ENCODE measurements at places on chromosomes 12 and 14.

- DNase-seq = no peak
These were observed 49.2 kb upstream of the SGPP1 start for GRCh38 chr14:63777024-63777423.

DNA sequence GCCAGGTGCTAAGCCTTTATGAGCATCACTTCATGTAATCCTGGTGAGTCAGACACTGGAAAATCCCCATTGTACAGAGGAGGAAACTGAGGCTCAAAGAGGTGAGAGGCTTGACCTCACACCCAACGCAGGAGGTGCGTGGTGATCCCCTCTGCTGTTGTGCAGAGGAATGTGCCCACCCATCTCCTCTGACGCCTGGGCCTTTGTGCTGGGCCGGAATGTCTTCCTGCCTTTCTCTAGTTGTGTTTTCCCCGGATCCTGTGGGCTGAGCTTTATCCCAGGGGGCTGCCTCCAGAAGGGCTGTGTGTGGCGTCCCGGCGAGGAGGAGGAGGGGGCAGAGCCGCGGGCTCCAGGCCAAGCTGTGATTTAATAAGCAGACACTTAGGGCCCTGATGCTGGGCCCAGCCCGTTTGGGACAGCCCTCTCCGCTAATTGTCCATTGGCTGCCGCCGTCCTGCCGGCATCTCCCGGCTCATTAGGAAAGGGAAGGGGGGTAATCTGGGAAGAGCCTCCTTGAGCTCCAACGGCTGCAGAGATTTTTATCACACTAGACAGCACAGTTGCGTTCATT is 653.6 kb downstream of the MED13L start:
- no peak for DNase-seq

DNA sequence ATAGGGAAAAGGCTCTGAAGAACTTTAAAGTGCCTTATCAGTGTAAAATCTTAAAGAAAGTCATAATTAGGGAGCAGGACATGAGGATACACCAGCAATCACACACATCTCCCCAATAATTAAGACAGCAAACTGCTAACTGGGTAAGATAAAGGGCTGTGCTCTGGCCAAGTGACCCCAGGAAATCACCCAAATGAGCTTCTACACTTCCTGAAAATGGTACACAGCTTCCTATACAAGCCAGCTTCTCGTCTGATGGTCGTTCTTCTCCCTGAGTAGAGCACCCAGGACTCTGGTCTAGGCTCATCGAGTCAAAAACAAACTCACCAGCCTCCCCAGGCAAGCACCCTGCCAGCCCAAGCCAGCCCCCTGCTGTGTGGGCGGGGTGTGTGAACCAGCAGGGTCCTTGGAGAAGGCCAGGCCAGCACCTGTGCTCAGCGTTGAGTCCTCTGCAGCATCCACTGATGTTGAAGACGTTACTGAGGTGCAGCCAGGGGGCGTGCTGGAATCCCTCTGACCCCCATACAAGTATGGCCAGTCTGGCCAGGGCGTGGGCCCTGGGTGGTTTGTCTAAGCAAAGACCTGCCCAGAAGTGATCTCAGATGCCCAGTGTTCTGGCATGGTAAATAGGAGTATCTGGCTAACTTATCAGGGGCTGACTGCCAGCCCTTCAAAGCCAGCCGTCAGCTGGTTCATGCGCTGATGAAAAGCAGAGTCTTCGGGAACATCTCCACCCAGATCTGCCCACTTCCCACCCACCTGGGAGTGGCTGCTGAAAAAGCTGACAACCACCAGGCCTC is 41.4 kb downstream of the ACTN1 start:
- no peak for DNase-seq

DNA sequence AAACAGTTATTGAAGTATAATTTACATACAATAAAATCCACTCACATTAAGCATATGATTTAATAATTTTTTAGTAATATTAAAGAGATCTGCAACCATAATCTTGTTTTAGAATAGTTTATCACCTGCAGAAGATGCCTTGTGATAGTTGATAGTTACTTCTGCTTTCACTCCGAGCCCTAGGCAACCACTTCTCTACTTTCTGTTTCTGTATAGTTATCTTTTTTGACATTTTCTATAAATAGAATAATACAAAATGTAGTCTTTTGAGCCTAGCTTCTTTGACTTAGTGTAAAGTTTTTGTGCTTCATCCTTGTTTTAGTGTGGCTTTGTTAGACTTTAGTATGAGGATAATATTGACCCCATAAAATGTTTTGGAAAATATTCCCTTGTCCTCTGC is 111.0 kb downstream of the MNAT1 start:
- no peak for DNase-seq

DNA sequence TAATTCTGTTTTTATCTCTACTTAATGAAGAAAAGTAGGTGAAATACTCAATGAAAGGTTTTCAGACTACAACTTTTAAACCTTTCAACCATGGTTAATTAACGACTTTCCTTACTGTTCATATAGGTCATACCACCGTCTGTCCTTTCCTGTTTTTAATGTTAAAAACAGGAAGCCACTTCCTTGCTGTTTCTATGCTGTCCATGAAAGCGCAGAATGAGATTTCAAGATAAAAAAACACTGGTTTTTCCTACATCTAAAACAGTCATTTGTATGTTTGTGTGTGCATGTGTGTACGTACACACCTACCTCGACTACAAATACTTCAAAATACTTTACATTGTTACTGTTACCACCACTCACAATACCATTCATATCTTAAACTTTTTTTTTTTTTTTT is 27.3 kb downstream of the SPTLC2 start:
- no peak for DNase-seq

- no peak for DNase-seq
These were observed 3.0 kb downstream of the PLEKHH1 start for GRCh38 chr14:67536087-67536486.

GRCh38 chr14:37697489-37698121 is 102.2 kb downstream of the TTC6 start:
- DNase-seq = no peak

DNA sequence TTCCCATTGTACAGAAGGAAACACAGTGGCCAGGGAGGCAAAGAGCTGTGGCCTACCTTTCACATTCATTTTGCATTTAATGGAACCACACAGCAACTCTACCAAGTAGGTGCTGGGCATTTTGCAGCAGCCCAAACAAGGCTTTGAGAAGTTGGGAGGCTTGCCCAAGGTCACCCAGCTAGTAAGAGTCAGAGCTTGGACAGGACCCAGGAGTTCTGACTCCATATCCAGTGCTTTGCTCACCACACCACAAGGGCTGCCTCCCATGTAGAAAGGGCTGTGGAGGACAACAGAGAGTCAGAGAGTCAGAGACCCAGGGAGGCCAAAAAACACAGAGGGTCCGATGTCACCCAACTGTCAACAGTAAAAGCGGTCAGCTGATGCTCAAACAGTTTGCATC is 400.2 kb downstream of the BCL11B start:
- no peak for DNase-seq

- no peak for DNase-seq
These were observed 33.4 kb upstream of the SMOC1 start for GRCh38 chr14:69845787-69846186.

DNA sequence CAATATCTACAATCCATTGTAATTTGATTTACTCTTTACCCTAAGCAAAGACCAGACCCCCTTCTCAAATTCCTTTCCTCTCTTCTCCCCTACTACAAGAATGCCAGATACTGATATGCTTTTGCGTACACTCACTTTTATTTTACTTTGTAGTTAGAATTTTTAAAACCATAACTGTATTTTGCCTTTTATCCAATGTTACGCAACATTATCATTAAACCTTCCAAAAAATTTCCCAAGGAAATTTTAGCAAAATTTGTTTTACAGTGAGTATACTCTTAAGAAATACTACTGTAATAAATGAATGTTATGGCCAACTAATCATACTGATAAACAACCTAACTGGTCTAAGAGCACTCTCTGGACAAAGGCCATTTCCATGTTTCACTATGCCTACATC is 22.3 kb downstream of the ATP2B1 start:
- DNase-seq = no peak

- no peak for DNase-seq
These were observed 798 bp upstream of the RASAL1 start for GRCh38 chr12:113136128-113136989.

- DNase-seq = peak; percentile 8
These were observed 227.1 kb downstream of the NUBPL start for GRCh38 chr14:31788340-31788739.

DNA sequence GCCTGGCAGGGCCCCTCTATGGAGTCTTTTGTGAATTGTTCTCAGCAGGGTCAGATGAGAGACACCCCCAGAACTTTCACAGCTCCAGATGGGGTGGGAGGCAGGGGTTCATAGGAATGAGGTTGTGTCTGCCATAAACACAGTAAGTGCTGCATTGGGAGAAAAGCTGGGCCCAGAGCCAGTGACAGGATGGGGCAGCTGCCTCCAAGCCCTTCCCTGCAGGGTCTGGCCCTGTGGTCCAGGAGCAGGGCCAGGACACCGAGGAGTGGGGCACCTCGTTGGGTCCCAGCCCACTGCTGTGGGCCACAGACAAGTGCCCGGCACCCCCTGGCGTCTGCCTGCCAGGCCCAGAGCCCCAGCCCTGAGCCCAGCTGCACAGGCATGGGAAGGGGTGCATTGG is 13.3 kb downstream of the INF2 start:
- peak; percentile 43 for DNase-seq

GRCh38 chr12:70365648-70366518 is at the start of gene KCNMB4:
Gene KCNMB4 (plus strand): TSS chr12:70366290. CDS start chr12:70366735, 445 bp downstream.
- peak; percentile 61 for DNase-seq

DNA sequence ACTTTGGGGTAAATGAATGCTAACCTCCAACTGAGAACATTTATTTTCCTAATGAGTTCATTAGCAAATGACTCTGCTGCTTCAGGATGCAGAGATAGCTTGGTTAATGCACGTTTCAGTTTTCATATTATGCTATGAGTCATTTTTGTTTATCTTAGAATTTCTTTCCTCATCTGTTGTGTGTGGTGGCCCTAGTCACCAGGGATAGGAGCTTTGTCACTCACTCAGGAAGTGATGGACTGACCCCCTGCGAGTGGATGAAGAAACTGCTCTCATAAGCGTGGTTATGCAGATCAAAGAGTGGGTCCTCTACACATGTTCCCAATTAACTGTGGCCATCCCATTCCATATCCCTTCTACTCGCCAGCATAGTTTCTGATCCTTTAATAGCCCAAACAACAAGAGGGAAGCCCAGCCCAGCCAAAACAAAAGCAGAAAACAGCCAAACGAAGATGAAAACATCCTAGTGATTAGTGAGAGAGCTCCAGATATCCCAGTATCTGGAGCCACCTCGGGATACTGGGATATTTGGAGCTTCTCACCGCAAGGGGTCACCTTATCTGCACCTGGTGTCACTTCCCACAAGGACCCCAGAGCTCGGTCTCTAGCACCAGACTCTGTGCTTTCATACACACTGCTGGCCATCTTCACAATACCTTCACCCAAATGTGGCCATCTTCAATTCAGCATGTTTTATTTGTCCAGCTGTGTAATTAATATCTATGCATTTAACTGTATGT is 8.6 kb downstream of the TC2N start:
- DNase-seq = no peak

- DNase-seq = no peak
These were observed 8.1 kb downstream of the CORO1C start for GRCh38 chr12:108722992-108723766.

GRCh38 chr12:54358191-54358944 is 5.9 kb downstream of the GPR84 start:
- DNase-seq = no peak

DNA sequence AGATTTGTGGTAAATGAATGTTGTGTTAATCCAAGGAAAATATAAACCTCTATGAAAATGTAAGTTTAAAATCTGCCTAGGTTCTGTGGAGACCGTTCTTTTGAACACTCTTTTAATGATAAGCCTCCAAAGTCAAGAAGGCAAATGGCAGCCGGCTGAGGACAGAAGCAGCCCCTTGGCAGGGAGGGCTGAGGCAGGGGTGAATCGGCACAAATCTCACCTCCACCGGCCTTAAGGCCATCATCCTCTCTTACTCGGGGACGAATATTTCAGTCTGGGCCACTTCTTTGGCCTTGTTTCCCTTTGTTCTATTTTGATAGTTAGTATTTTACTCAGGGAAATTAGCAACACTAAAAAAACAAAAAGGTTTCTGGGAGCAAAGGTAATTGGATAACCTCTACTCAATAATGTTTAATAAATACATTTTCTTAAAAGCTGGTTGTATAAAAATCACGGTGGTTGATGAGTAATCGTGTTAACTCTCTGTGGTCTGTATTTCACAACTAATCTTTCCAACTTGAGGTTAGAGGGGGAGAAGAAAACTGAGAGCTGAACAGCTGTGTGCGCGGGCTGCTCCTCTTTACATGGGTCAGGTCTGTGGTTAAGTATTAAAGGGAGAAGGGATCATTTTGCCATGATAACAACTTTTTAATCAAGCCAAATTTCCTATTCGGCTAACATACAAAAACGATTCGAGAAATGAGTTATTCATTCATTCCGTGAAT is 18.6 kb downstream of the LGMN start:
- no peak for DNase-seq

GRCh38 chr14:30854492-30854891 is 19.9 kb upstream of the COCH start:
- no peak for DNase-seq

DNA sequence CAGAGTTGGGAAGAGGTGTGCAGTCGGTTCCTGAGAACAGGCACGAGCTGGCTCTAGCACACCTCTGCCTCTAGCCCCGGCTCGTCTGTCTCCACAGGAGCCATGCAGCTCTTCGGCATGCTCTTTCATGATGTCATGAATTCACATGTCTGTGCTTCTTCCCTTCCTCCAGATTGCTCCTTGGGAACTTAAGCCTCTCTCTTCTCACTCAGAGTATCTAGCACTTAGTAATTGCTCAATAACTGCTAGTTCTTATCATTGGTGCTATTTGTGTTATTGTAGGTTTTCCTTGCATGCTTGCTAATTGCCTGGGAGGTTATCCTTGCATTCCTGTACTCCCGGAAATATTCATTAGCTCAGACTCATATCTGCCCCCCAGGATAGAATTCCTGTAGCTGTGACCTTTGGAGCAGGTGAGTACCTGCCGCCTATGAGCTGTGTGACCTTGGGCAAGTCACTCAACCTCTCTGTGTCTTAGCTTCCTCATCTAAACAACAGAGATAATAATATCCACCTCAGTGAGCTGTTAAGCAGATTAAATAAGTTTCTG is 19.5 kb downstream of the FAM181A start:
- no peak for DNase-seq

DNA sequence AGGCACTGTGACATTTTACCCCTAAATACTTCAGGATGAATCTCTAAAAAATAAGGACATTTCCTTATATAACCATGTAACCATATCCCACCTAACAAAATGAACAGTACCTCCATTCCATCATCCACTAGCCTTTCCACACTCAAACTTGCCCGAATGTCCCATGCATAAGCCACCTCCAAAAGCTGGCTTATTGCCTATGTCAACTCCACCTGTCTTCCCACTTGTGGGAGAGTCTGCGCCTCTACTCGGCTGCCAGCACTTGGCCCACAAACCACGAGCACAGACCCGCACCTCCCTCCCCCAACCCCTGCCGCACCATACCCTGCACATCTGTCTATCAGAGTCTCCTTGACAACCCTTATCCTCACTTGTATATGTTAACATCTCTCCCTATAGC is 165.8 kb downstream of the CALM1 start:
- no peak for DNase-seq
